ENCODE measurements at places on chromosomes 1 and 21.

- DNase-seq = no peak
These were observed 35.4 kb upstream of the FOXO6 start for GRCh38 chr1:41325801-41326200.

DNA sequence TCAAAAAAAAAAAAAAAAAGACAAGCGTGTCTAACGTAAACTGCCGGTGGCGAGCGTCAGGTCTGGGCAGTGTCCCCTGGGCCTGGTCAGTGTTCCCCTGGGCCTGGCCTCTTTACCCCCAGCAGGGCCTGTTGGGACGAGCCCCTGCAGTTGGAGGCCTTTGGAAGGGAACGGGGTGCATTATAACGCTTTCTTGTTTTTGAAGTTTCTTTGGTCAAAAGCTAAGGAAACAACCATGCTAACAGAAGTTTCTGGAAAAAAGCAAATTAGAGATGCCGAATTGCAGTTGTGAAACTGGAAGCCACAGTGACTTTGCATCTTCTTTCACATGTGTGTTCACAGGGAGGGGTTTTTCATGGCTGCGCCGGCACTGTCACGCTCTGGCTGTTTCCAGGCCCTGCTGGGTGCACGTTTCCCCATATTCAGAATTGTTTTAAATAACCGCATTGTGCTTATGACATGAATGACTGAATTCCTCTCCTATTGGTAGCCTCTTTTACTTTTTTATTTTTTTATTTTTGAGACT lies 16.0 kb downstream of the RRP1 start:
- DNase-seq = no peak

GRCh38 chr21:42584296-42584641 lies 69.2 kb upstream of the PDE9A start:
- no peak for DNase-seq

- no peak for DNase-seq
These were observed 153.8 kb downstream of the PCBP3 start for GRCh38 chr21:45797338-45797737.

GRCh38 chr1:6127587-6128163 lies 52.4 kb downstream of the CHD5 start:
- DNase-seq = peak; percentile 38
